ENCODE measurements at places on chromosomes 5 and 9. TPM values are rescaled to one million over a fixed set of nuclear protein-coding genes. Genes with fewer than 3 reads are reported as not detected.

GPR150 gene
- total RNA-seq = 1.3 TPM

FCN1 gene
- total RNA-seq = 0.08 TPM

PTPRD gene
- 0.05 TPM for total RNA-seq

EGFLAM gene
- total RNA-seq = not detected

GCNT4 gene
- not detected for total RNA-seq

Measured in GM12878 (cell line).